ENCODE measurements at places on chromosomes 5 and 9.
A peak's percentile ranks its signal among the peaks of the same experiment; 100 is the strongest.

DNA sequence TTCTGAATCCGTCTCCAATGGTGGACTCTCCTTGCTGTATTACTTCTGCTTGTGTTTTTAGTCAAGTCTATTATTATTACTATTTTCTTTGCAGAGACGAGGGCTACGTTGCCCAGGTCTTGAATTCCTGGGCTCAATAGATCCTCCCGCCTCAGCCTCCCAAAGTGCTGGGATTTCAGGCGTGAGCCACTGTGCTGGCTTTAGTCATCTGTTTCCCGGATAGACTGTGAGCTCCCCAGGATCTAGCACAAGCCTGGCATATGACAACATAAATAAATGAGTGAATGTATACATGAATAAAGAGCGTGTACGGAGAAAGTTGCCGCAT, 439 bp upstream of the DDX46 start:
- DNase-seq, result no peak

GRCh38 chr9:751137-752051, 90.1 kb upstream of the DMRT1 start:
- peak; percentile 73 for DNase-seq

- no peak for DNase-seq
These were observed 147.3 kb downstream of the TTLL11 start for GRCh38 chr9:121945849-121946248.

GRCh38 chr5:114447084-114447773, 85.4 kb downstream of the KCNN2 start:
- peak; percentile 19 for DNase-seq

DNA sequence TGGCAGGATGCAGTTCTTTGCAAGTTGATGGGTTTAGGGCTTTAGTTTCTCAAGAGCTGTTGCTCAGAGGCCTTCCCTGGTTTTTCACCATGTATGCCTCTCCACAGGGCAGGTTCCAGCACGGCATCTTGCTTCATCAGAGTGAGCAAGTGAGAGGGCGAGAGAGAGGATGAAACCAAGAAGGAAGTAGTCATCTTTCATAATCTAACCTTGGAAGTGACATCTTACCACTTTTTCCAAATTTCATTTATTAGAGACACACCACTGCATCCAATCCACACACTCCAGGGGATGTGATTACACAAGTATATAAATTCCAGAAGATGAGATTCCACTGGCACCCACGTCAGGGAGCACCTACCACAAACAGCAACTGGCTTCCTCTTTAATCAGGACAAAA, 294.4 kb downstream of the MARCHF11 start:
- DNase-seq, result peak; percentile 82

DNA sequence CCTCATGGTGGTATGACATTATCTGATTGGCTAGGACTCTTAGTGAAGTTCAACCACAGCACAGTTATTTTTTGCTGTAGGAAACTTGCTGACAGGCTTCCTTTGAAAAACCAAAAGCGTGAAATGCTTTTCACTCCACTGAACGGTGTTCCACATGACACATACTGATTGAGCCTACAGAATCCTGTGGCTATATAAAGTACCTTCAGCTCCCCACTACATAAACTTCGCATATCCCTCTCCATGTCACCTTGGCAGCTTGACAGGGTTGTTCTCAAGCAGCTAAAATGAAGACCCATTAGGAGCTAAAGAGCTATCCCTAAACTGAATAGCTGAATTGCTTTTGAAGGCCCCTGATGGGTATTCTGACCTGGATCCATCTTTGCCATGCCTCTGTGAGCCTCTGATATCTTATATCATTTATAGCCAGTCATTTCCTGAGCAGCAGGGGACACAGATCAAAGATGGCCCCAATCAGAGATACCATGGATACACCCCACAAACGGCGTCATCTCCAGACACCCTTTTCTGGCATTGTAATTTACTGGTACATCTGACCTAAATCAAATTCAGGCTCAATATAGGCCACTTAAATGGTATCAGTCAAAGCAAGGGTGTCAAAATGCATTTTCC, 91.5 kb downstream of the APBA1 start:
- DNase-seq, result no peak

DNA sequence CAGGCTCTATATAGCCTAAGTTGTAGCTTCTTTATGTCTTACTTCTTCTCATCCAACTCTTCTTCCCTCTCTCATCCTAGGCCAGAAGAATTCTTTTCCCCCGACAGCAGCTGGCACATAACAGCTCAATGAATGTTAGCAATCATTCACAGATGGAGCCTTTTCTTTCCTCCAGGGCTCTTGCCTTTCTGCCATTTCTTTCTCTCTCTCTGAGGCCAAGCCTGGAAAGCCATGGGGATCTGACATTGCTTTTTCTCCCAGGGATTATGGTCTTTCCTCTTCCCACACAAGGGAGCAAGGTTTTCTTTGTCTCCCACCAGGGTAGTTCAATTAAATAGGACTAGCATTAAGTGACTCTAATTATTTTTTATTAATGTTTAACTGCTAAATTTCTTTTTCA, 20.5 kb downstream of the SMIM15 start:
- no peak for DNase-seq

DNA sequence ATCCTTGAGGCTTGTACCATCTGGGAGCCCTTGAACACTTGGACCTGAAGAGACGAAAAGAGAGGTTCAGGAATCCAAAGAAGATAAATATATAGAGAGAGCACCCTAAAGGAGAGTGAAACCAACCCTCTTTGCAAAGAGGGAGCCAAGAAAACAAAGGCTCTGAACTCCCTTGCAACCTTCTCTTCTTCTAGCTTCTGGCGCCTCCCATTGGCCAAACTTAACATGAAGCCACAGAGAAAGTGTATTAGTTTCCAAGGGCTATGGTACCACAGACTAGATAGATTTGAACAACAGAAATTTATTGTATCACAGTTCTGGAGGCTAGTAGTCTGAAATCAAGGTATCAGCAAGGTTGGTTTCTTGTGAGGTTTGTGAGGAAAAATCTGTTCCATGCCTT, 175.1 kb downstream of the HCN1 start:
- peak; percentile 52 for DNase-seq

DNA sequence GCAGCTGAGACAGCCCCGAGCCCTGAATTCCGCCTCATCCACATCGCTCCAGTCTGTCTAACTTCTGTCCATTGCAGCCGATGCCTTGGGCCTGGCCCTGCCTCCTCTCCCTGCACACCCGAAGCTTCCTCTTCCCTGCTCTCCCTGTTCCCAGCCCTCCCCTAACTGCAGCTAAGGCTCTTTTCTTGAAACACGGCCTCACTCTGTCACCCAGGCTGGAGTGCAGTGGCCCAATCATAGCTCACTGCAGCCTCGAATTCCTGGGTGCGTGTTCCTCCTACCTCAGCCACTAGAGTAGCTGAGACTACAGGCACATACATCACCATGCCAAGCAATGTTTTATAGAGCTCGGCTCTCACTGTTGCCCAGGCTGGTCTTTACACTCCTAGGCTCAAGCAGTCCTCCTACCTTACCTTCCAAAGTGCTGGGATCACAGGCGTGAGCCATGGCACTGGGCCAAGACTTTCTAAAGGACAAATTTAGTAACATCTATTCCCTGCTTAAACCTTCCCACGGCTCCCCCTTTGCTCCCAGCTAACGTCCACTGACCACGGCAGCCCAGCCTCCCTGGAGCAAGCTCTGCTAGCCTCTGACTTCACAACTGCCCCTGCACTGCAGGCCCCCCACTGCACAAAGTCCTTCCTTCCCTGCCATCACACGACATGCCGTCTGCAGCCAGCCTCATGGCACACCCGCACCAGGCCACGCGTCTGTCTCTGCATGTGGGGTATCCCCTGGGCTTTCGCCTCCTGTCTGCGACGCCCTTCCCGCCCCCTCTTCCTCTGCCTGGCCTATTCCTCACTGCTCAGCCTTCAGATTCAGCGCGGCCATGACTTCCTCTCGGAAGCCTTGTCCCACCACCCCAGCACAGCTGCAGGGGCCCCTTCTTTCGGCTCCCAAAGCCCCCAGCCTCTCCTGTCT, 28.6 kb downstream of the LAMC3 start:
- peak; percentile 13 for DNase-seq

DNA sequence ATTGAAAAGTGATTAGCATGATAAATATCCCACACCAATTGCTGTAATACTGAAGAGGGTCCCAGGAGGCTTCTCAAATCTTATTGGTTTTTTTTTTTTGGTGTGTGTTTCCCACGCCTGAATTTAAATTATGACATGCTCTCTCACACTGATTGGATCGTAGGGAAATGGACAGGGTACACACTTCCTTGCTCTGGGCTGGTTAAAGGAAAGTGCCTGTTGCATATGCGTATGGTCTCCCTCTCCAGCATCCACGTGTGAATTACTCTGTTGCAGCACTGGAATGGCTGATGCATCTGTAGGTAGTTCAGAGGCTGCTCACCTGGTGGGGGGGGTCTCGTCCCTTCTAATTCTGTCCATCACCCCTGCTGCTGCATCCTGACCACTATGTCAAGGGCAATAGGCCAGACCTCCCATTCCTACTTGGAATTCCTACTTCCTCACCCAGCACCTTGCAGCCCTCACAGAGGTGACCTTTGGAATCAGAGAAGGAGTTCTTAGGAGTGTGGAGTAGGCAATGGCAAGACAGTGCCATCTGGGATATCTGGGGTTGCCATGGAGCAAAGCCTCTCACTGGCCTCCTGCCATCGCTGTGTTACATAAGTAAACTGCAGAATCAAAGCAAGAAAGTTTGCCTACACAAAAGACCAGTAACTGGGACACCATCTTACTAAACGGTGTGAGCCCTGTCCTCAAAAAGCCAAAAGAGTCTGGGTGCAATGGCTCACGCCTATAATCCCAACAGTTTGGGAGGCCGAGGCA, 71.4 kb upstream of the FBXW11 start:
- no peak for DNase-seq

DNA sequence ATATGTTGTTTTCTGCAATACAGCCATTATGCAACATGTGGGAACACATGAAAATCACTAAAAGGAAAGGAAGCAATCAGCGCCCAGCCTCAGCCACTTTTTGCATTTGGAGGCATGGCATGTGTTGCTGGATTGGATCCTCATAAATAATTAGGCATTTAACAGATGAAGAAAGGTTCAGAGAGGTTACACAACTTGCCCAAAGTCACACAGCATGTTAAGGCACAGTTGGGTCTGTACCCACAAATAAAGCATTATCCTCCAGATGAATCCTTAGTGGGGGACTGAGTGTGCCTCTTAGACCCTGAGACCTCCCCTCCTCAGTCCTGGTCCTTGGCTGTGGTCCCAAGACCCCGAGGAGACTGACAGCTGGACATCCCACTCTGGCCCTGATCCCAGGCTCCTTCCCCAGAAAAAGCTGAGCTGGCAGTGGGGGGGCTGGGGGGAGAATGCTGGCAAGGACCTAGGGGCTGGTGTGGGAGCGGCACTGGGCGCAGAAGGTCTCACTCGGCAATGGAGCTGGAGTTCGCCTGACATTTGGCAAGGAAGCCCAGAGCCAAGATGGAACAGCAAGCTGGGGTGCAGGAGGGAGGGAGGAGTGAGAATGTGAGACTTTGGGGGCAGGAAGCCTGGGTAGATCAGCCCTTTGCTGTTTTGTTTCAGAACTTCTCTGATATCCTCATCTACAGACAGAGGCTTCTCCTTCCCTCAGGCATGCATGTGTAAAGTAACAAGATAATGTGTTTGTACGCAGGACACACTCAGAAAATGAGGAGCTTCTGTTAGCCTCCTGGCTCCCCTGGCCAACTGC, 6.9 kb upstream of the AKNA start:
- DNase-seq, result no peak

- DNase-seq, result no peak
These were observed 288.9 kb upstream of the VLDLR start for GRCh38 chr9:2332663-2333062.

DNA sequence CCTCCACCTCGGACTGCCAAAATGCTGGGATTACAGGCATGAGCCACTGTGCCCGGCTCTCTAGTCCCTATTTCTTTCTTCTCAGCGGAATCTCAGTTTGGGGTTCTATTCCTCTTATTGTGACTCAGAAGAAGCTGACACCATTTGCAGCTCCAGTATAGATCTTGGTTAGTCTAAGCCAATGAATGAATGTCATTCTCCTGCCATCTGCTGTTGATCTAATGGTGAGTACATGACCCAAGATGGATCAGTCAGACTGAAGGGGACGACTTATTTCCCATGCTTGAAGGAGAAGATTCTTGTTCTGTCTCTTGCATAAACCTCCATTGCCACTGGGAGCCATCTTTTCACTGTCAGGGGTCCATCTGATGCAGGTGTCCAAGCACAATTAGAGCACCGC, 76.0 kb upstream of the KLF9 start:
- DNase-seq, result peak; percentile 12

Measured in choroid plexus epithelial cell (primary cell).